Stimulated activated CD4-positive, alpha-beta T cell treated with anti-CD3 and anti-CD28 coated beads, TNF-alpha, amount 100 ng/mL, for 4 hours (primary cell): ENCODE measurements at places on chromosomes 7 and 10.

DNA sequence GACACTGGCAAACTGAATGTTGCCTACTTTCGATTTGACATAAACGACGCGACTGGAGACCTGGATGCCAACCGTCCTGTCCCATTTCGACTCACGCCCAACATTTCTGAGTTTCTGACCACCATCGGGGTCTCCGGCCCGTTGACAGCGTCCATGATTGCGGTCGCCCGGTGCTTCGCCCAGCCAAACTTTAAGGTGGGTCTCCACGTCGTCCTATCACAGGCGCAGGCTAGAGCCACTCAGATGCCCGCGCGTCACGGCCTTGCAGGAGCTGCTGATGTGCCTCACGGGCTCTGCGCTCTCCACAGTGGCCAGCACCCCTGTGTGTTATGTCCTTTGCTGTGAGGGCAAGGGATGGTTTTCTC, 132.6 kb downstream of the SMURF1 start:
- DNase-seq: no peak

- DNase-seq: no peak
These were observed 60.1 kb downstream of the ZMIZ1 start for GRCh38 chr10:79128923-79129305.

GRCh38 chr7:41491883-41492471, 210.9 kb downstream of the INHBA start:
- DNase-seq: no peak

GRCh38 chr10:28263136-28263857, 39.6 kb downstream of the MPP7 start:
- no peak for DNase-seq

GRCh38 chr7:12139416-12139815, 71.7 kb upstream of the TMEM106B start:
- no peak for DNase-seq

DNA sequence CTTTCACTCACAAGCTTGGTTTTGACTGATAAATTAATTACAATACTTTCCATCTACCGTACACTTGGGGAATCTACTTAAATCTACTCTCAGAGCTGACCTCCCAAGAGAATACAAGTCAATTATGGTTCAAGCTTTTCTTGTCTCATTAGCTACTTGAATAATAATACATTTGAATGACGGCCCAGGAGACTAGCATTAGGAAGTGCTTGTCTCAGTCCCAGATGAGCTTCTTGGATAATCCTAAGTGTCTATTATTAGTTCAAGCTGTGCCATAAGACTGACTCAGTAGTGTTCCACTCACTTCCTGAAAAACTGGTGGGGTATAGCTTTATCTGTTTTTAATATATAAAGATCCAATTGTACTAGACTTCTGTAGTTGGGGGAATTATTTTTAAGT, 100.2 kb downstream of the GNAT3 start:
- DNase-seq: no peak

GRCh38 chr10:129335396-129335795, 131.6 kb upstream of the MGMT start:
- DNase-seq: no peak

GRCh38 chr10:4266416-4267085, 481.5 kb upstream of the KLF6 start:
- DNase-seq: no peak

DNA sequence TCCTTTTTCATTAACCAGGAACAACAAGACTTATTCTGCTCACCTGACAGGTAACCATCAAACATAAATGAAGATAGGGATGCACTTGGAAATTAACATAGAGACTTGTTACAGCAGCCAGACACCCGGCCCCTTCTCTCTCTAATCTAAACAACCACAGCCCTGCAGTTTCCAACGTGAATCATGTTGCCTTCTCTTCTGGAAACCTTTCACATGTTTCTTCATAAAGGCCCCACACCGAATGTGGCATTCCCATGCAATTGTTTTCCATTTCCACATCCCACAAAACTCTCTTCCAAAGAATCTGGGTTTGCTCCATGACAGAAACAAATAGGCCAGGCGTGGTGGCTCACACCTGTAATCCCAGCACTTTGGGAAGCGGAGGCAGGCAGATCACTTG, 15.0 kb upstream of the WDR86 start:
- DNase-seq: no peak

- DNase-seq: no peak
These were observed 131.1 kb upstream of the ABCB5 start for GRCh38 chr7:20484356-20484755.

- DNase-seq: no peak
These were observed 79.4 kb upstream of the FEZF1 start for GRCh38 chr7:122383934-122384333.

- DNase-seq: no peak
These were observed 32.7 kb downstream of the SEM1 start for GRCh38 chr7:96676919-96677318.

DNA sequence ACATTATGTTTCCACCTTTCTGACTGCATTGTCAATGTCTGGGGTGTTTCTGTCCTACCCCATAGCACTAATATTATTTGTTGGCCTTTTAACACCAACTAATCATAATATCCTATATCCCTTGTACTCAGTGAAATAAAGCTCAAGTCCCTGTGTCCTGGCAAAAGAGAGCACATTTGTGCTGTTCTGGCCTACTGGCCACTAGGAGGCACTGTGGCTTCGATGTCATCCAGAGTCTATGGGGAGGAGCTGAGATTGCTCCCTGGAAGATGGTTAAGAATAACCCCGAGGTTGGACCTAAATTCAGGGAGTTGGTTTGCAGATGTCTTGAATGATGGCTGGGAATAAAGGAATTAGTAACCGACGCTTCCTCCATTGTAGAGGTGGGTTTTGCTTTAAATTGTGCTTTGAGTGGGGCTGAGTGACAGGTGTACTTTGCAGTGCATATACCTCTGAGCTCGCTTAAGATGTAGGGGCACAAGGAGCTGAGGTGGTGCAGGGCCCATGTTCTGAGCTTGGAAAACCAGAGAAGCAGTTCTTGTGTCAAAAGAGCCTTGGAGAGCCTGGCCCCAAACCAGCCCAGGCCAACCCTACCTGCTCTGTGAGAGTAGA, 191.2 kb upstream of the PRSS1 start:
- peak; percentile 4 for DNase-seq

DNA sequence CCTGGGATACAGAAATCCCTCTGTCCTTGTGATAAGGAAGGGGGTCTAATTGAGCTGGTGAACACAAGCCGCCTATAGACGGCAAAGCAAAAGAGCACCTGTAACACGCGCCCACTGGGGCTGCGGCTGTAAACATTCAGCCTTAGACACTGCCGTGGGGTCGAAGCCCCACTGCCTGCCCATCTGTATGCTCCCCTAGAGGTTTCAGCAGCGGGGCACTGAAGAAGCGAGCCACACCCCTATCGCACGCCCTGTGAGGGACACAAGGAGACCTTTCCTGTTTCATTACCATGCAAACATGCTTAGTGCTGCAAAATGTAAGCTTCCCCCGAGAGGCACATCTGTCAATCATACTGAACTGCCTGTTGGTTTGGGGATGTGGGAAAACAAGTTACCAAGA, 82.1 kb downstream of the NRP1 start:
- no peak for DNase-seq

DNA sequence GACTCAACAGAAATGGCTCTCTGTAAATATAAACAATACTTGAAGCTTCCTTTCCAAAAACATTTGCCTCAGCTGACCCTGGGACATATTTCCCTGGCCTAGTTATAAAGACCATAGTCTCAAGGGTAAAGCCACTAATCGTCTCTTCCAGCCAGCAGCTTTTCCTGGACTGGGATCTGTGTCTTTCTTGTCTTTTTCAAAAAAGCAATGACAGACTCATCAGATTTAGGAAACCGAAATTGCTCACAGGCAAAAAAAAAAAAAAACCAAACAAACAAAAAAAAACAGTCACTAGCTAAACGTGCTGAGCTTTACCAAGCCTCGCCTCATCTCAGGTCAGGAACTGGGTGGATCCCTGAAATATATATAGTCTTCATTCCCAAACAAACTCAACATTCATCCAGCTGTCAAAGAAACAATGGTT, 23.5 kb downstream of the STN1 start:
- DNase-seq: no peak

GRCh38 chr7:144941127-144941526, 105.3 kb upstream of the TPK1 start:
- no peak for DNase-seq

- no peak for DNase-seq
These were observed 8.3 kb downstream of the TMEM273 start for GRCh38 chr10:49179699-49180443.

- no peak for DNase-seq
These were observed 2.3 kb upstream of the ELFN1 start for GRCh38 chr7:1667566-1668395.

- DNase-seq: no peak
These were observed 35.8 kb downstream of the ZFAND2A start for GRCh38 chr7:1124164-1124563.

DNA sequence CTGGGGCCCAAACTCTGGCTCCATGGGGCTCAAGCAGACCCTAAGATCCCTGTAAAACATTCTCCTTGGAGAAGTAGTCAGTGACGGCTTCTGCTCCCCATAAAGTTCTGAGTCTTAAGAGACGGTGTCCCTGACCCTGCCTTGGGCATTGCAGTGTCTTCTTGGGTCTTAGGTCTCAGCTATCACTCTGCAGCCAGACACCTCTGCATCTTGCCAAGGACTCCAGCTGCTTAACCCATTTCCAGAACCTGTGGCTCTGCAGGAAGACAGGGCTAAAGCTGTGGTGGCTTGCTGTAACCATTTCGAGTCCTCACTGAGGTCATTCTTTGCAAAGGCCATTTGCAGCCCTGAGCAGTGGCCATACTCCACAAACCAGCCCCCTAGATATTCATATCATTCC, 337.1 kb upstream of the ZMIZ1 start:
- no peak for DNase-seq

DNA sequence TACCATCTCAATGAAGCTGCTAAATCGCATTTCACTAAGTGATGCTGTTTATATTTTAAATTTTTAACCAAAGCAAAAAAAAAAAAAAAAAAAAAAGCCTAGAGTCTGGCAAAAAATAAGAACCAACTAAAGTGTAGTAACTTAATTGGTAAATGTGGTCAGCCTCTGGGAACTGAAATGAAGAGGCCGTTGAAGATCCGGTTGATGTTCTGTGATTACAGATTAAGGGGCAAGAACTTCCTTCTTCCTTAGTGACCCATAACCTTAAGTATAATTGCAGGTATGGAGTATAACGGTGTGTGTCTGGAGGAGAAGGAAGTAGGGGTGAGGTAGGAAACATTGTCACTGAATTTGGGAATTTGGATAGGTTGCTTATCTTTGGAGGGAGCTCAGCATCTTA, 7.7 kb upstream of the SRGN start:
- no peak for DNase-seq

DNA sequence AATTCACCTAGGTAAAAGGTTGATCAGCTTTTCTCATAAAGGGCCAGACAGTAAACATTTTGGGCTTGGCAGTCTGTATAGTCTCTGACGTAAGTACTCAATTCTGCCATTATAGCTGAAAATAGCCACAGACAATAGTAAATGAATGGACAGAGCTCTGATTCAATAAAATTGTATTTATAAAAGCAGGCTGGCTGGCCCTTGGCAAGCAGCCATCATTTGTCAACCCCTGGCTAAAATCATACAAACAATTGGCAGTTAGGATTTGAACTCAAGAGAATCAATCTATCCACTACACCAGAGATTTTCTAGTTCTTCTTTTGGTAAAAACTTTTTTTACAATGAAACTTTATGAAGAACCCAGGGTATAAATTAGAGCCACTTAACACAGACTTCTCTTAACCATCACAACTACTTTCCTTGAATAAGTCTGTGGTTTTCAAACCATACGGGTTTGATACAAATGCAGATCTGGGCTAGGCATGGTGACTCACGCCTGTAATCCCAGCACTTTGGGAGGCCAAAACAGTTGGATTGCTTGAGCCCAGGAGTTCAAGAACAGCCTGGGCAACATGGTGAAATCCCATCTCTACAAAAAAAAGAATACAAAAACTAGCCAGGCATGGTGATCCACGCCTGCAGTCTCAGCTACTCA, 124.5 kb downstream of the SLC16A9 start:
- DNase-seq: no peak

- no peak for DNase-seq
These were observed 15.1 kb downstream of the LSMEM1 start for GRCh38 chr7:112495810-112496462.

- DNase-seq: no peak
These were observed 31.0 kb upstream of the PWWP2B start for GRCh38 chr10:132366006-132366405.

- no peak for DNase-seq
These were observed 26.6 kb upstream of the R3HCC1L start for GRCh38 chr10:98107644-98108430.

- no peak for DNase-seq
These were observed 97.4 kb upstream of the PDCD4 start for GRCh38 chr10:110774069-110775019.
